ENCODE measurements at places on chromosomes 16 and 17.

GRCh38 chr16:88999457-89000206 is 22.6 kb upstream of the CBFA2T3 start:
- DNase-seq, result no peak

- no peak for DNase-seq
Measured at GRCh38 chr16:79212114-79212791, 388.3 kb downstream of the MAF start.

GRCh38 chr16:46775214-46775613 is 27.1 kb upstream of the MYLK3 start:
- DNase-seq, result no peak

DNA sequence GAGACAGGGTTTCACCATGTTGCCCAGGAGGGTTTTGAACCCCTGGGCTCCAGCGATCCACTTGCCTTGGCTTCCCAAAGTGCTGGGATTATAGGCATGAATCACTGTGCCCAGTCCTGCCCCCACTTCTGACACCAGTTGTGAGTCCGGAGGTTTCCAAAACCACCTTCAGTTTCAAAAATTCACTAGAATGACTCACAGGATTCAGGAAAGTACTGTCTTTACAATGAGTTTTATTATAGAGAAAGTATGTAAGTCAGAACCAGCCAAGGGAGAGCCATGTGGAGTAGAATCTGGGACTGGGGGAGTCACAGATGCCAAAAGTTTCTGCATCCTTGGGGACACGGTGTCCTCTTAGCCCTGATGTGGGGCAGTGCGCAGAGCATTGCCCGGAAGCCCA is 55.1 kb downstream of the PLD6 start:
- DNase-seq, result no peak

DNA sequence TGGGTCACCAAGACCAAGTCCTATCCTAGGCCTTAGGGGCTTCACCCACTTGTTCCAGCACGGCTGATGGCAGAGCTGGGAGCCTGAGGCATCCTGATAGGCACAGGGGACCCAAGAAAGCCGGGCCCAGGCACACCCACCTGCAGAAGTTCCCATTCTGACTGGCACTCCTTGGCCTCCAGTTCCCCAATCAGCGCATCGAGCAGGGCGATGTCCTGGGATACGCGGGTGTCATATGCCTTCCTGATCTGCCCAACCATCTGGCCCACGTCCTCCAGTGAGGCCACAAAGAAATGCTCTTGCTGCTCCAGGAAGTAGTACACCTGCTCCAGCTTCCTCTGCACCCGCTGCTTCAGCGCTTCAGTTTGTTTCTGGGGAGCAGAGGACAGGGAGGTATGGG is 9.6 kb downstream of the MEFV start:
- DNase-seq, result no peak

DNA sequence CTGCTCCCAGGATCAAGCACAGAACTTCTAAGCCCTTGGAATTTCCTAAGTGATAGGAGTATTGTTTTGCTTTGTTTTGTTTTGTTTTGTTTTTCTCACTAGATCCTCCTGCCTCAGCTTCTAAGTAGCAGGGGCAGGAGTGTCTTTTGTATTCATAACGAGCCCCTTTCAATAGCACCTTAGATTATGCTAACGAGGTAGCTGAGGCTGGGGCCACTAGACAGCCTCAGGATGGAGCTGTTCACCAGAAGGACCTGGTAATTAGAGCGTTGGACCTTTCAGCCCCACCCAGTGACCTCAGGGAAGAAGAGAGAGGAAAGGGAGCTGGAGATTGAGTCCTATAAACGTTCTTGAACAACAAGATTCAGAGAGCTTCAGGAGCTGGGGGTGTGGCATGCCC is 43.6 kb downstream of the IKZF3 start:
- no peak for DNase-seq

- no peak for DNase-seq
Measured at GRCh38 chr17:50432125-50432762, 6.2 kb downstream of the ACSF2 start.

DNA sequence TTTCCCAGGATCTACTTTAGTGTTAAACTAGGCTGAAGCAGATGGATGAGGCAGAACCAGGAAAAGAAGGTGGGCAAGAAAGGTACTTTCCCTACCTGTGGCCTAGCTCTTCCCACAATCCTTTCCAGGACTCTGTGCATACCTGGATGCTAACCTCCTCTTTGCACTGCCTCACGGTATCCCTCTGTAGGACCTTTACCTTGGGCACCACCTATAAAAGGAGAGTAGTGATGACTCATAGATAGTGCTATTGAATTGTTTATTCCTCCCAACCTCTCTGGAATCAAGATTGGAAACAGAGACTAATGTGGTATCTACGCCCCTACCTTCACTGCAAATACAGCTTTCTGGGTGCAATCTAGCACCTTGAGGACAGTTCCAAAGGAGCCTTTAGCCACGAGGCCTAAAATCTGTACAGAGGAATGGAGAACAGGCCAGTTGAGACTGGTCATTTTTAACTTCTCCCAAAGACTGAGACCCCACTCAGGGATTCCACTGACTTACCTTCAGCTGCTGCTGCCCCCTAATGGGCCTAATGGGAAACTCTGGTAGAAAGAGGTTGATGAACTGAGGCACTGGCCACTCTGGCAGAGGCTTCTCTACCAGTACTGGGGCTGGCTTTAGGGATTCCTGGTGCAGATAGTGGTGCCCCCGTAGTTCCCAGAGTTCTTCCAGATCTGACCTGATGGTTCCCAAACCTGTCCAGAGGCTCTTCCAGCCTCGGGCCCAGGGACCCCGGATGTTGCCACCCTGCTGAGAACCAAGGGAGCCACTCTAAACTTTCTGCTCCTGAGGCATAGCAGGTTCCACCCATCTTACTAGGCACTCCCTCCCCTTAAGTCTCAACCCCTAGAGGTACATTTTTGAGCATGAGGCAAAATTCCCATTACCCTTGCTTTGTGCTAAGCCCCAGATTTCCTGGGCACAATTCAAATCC is 781 bp downstream of the RSKR start:
- peak; percentile 29 for DNase-seq

DNA sequence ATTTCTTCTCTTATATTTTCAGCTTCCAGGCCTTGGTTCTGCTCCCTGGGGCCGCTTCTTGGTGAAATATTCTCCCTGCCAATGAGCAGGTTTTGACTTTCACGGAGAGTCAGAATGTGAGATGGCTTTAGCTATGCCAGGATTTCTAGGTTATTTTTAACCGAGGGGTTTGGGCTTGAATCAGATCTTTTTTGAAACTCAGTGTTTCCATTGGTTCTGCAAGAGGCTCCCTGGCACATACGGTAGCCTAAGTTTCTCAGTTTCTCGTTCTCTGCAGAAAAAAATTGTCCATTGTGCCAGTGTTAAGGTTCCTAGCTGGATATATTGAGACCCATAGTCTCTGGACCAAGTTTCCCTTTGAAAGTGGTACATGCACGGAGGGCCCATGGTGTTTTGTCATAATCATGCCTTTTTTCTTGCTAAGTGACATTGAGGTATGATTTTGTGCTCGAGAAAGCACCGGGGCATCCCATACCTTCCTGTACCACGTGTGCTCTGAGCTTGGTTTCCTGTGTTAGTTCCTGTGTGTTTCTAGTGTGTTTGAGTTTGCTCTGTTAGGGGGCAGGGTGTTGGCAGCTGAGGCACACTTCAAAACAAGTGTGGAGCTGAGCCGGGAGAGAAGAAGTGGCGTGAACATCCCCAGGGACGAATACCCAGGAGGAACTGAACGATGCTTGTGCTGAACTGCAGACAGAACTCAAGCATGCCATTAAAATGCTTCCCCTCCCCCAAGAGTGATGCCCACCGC is 127.2 kb downstream of the HS3ST3B1 start:
- peak; percentile 24 for DNase-seq

GRCh38 chr16:30706046-30706445 is 7.1 kb downstream of the SRCAP start:
- DNase-seq, result no peak
